ENCODE measurements at places on chromosomes 4 and X. TPM values are rescaled to one million over a fixed set of nuclear protein-coding genes. Genes with fewer than 3 reads are reported as not detected.

DNA sequence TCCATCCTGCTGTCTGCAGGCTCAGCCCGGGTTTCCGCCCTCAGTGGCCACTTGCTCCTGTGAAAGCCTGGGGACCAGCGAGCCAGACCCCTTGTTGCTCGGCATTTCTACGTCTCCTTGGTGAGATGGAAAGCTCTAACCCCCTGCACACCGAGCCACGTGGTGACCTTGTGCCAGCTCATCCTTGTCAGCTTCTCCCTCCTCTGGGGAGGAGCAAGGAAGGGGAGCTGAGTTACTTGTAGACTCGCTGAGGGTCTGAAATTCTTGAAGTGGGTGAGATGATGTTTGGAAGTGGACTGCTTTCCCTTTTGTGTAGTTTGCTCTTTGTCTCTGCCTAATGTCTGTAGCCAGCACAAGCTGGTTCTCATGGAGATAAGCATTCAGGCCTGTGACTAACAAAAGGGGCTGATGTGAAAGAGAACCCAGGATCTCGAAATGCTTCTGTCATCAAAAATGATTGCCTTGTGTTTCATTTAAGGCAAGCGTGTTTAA is 29.3 kb downstream of the RGS12 start:
- H3K27me3 ChIP-seq, result no peaks in the 10 kb centered on the region
- no peak overlapping the region for H3K27ac ChIP-seq

GRCh38 chrX:143648705-143649104 is 12.8 kb upstream of the SLITRK4 start:
- DNase-seq, result no peak
- H3K36me3 ChIP-seq, result no peaks in the 10 kb centered on the region
- H3K4me3 ChIP-seq, result no peak overlapping the region
- H3K27ac ChIP-seq, result no peak overlapping the region
- H3K4me1 ChIP-seq, result no peaks in the 10 kb centered on the region

DNA sequence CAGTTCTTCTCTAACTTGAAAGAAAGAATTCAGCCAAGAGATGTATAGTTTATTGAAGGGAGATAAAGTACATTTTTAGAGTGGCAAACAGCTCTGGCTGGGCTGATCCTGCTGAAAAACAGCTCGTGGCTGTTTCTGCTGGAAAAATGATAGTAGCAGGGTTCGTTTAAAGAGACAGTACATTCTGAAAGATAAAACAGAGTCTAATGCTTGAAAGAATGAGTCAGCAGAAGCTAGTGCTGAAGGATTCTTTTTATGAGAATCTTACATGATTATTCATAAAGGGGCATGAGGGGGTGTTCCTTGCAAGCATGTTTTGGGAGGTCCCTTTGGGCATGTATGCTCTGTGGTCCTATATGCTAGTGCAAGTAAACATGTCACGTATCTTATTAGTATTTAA is 790.0 kb downstream of the PCDH18 start:
- H3K36me3 ChIP-seq, result no peaks in the 10 kb centered on the region
- H3K27me3 ChIP-seq, result no peaks in the 10 kb centered on the region
- H3K27ac ChIP-seq, result no peak overlapping the region
- no peak for DNase-seq
- H3K4me1 ChIP-seq, result no peaks in the 10 kb centered on the region

MBNL3 gene
- total RNA-seq, result 39.6 TPM

HMX1 gene
- not detected for total RNA-seq

DUSP21 gene
- total RNA-seq, result not detected

DNA sequence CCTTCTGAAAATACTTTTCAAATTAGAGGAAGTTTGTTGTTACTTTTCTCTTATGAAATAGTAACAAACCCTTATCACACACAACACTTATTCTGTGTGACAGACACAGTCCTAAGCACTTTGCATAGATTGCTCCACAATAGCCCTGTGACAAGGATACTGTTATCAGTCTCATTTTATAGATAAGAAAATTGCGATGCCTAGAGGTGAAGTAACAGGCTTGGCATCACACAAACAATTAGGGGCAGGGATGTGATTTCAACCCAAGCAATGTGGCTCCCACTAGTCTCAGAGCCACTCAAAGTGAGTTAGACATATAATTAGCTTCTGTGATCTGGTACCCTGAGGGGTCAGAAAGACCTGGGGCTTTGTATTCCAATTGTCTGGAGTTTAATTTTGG is 339.9 kb downstream of the FBXO8 start:
- no peak overlapping the region for H3K4me3 ChIP-seq
- DNase-seq, result no peak
- H3K27ac ChIP-seq, result no peak overlapping the region
- H3K4me1 ChIP-seq, result no peaks in the 10 kb centered on the region
- no peaks in the 10 kb centered on the region for H3K36me3 ChIP-seq
- H3K27me3 ChIP-seq, result no peaks in the 10 kb centered on the region

FAM133A gene
- total RNA-seq, result not detected

GRCh38 chr4:89617317-89617716 is 219.6 kb downstream of the SNCA start:
- H3K27ac ChIP-seq, result no peak overlapping the region
- no peaks in the 10 kb centered on the region for H3K27me3 ChIP-seq
- no peak for DNase-seq
- peaks cover 8% of the 10 kb centered on the region for H3K4me1 ChIP-seq
- no peak overlapping the region for H3K4me3 ChIP-seq

GRCh38 chrX:49761481-49761880 is 65.7 kb upstream of the PAGE1 start:
- peak; percentile 4 for DNase-seq
- H3K27me3 ChIP-seq, result no peaks in the 10 kb centered on the region
- H3K36me3 ChIP-seq, result no peaks in the 10 kb centered on the region
- H3K27ac ChIP-seq, result no peak overlapping the region
- no peaks in the 10 kb centered on the region for H3K4me1 ChIP-seq

DNA sequence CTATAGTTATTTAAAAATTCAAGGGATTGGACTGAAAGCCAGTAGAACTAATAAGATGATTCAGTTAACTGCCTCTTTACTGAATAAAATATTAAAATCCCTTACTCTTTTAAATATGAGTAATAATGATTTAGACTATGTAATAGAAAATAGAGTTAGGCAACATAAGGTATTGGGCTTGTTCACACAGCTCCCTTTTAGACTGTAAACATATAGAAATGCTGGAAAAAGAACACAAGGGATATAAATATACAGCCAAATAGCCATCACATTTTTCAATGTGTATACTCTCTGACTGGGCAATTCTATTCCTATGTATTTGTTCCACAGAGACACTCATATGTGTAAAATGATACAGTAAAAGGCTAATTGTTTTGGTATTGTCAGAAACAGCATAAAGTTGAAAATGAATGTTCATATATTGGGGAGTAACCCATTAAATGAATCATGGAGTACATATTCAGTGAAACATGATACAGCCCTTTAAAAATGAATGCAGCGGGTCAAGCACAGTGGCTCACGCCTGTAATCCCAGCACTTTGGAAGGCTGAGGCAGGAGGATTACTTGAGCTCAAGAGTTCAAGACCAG is 129.8 kb downstream of the TBC1D19 start:
- H3K27ac ChIP-seq, result no peak overlapping the region
- no peaks in the 10 kb centered on the region for H3K36me3 ChIP-seq
- no peak for DNase-seq
- no peak overlapping the region for H3K4me3 ChIP-seq
- H3K27me3 ChIP-seq, result no peaks in the 10 kb centered on the region

CFAP47 gene
- not detected for total RNA-seq

JCHAIN gene
- not detected for total RNA-seq

DNA sequence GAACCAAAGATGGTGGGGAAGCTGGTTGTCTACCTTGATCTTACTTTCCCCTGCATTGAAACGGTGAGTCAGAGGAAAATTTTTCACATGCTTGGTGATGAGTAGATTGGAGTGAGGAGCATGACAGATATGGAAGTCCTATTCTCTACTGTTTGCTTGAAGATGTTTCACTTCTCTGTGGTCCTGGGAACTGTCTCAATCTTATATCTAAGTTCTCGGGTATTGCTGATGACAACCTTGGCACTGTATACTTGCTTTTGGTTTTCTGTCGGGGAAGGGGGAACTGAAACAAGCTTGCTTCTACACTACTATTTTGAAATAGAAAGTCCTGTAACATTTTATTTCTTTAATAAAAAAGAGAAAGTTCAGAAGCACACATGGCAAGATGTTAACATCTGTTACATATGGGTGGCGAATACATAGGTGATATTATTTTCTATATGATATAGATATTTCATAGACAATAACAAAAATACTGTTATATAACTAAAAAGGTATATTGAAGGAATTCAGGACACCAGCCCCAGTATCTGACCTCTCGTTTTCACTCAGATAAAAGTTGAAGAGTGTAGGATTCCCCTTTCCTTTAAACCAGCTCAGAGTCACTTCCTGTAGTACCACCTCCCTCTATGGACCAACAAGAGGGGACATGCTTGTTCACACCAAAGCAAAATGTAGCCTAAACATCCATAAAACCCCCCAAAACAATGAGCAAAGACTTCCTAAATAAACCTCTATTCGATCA is 88.8 kb downstream of the FMR1NB start:
- H3K4me1 ChIP-seq, result no peaks in the 10 kb centered on the region
- no peak overlapping the region for H3K27ac ChIP-seq
- no peak overlapping the region for H3K4me3 ChIP-seq
- DNase-seq, result no peak
- H3K36me3 ChIP-seq, result no peaks in the 10 kb centered on the region
- H3K27me3 ChIP-seq, result no peaks in the 10 kb centered on the region

DNA sequence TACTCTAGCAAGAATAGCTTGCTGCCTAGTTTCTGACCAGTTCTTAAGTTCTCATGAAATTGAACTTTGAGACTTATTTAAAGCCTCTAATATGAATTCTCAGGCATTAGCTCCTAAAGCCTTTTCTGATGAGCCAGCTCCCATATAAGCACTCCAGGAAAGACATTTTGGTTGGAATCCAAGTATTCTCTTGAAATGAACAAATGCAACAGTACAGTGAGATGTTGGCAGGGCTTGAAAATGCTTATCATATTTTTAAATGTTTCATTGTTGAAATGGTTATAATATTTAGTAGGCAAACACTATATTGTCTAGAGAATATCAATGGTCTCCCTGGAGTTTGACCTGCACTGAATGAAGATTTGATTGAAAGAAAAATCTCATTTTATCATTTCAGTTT is 240.3 kb downstream of the ANK2 start:
- H3K27me3 ChIP-seq, result no peaks in the 10 kb centered on the region
- H3K27ac ChIP-seq, result no peak overlapping the region
- no peak overlapping the region for H3K4me3 ChIP-seq
- DNase-seq, result no peak

DNA sequence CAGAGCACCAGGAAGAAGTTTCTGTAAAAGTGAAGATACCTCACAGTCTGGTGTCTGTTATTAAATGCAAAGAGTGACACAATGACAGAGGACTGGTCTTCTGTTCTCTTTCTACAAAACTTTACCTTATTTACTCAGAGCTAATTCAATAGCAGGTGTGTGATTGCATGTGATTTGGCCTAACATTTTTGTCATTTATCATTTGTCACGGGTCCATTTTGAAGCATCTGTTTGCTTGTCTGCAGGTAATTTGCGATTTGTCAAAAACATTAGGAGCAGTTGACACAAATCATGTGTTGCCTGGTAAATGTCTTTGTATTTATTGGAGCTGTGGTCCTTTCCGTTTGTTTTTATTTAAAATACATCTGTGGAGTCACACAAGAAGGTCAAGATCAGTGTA is 1232.4 kb downstream of the STIM2 start:
- no peaks in the 10 kb centered on the region for H3K27me3 ChIP-seq
- H3K4me3 ChIP-seq, result no peak overlapping the region
- H3K4me1 ChIP-seq, result no peaks in the 10 kb centered on the region
- H3K27ac ChIP-seq, result no peak overlapping the region
- no peak for DNase-seq
- H3K36me3 ChIP-seq, result no peaks in the 10 kb centered on the region

- H3K27ac ChIP-seq, result no peak overlapping the region
- DNase-seq, result no peak
- no peaks in the 10 kb centered on the region for H3K36me3 ChIP-seq
- H3K27me3 ChIP-seq, result no peaks in the 10 kb centered on the region
- H3K4me1 ChIP-seq, result peaks cover 5% of the 10 kb centered on the region
Observed at GRCh38 chrX:20461576-20461975, 194.9 kb upstream of the RPS6KA3 start.

Data from CD4-positive, alpha-beta memory T cell (primary cell).